Activated T-helper 1 cell treated with Interleukin-2 at 50 U/mL for 16 hours (primary cell): ENCODE measurements at places on chromosomes 1 and 21.

DNA sequence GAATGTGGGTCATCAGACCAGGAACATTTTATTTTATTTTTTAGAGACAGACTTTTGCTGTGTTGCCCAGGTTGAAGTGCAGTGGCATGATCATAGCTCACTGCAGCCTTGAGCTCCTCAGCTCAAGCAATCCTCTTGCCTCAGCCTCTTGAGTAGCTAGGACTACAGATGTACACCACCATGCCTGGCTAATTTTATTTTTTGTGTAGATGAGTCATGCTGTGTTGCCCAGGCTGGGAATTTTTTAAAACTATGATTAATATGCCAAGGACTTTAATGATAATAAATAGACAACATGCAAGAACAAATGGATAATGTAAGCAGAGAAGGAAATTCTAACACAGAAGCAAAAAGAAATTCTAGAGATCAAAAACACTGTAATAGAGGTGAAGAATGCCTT lies 142.4 kb downstream of the AK5 start:
- no peak for DNase-seq

DNA sequence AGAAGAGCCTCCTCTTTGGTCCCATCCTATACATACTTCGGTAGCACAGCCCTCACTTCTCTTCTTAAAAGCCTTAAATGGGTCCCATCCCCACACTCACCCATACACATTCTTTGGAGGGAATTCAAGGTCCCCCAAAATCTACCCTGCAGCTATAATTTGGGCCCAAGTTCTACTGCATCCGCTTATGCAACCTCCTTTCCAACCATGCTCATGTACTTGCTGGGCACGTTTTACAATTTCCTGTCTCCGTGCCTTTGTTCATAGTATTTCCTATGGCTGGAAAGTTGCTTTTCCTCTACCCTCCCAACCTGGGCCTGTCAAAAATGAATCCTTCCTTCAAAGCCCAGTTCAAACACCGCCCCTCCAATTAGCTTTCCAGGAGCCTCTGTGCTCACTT lies 99.7 kb downstream of the SLC45A1 start:
- no peak for DNase-seq

- DNase-seq: no peak
Observed at GRCh38 chr1:9782897-9783296, 40.9 kb downstream of the CLSTN1 start.

DNA sequence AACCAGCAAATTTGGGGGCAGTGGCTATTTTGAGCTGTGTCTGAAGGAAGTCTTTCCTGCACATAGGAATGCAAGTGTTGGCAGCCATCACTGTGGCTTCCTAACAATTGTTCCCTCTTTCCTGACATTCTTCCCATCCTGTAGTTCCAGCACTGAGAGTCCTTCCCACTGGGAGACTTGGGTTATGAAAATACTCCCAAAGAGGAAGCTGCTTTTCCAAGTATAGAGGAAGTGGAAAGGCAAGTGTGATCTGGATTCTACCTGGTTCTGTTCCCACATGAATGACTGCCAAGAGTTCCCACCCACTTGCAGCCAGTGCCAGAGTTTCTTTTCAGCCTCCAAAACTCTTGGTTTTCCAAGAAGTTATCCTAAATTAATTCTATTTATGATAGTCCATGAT lies 98.5 kb upstream of the CD53 start:
- no peak for DNase-seq

DNA sequence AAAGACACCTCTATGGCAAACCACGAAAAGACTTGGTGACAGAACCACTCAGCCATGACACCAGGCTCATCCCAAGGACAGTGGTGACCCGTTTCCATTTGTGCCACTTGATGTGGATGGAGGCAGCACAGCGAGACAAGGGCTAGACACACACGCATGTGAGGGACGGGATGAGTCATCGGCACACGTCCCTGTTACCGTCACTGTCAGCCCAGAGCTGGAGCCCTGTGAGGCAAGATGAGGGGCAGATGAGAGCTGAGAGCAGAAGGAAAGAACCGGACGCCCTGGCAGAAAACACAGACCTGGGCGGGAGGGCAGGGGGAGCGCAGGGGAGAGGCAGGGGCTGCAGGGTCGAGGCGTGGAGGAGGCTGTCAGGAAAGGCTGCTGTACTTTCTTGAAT lies 57.8 kb downstream of the SIK1 start:
- no peak for DNase-seq

DNA sequence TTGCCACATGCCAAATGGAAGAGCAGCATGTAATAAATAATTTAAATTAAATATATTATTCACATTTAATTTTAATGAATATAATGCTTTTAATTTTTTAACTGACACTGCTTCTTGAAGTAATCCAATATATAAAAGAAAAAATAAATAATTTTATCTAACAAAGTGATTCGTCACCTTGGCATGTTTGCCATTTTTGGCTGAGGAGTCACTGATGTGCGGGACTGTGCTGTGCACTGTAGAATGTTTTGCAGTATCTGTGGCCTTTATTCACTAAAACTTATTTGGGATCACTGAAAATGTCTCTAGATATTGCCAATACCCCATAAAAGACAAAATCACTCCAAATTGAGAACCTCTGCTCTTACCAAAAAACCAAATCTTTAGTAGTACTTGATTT lies 807.8 kb downstream of the BRINP3 start:
- DNase-seq: no peak

DNA sequence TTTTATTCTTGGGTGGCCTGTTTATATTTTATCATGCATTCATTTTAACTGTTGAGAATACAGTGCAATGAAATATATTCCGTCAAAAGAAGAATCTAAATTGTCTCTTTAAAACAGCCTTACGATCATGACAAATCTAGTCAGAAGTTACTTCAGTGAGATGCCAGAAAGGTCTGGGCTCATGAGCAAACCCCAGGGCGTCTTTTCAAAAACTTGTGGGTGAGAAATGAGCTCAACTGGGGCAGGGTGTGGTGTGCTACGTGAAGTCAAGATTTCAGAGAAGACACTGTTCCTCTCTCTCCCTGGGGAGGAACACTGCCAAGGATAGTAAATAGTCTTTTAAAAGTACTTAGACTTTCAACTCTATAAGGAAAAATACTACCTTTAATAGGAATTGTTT lies 13.4 kb upstream of the UAP1 start:
- no peak for DNase-seq

DNA sequence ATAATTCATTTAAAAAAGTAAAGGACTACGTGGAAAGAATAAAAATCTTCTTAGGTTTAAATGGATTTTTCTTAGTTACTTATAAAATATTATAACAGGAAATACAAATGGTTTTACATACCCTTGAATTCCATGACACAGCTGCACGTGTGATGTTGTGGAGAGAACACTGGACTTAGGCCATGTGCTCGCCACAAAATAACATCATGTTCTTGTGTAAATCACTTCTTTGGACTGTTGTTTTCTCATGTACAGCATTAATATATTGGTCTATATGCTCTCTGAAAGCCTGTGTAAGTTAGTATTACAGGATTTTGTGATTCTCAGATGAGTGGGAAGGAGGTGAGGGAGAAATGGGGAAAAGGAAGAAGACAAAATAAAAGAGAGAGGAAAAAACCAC lies 228.2 kb downstream of the DNM3 start:
- no peak for DNase-seq

DNA sequence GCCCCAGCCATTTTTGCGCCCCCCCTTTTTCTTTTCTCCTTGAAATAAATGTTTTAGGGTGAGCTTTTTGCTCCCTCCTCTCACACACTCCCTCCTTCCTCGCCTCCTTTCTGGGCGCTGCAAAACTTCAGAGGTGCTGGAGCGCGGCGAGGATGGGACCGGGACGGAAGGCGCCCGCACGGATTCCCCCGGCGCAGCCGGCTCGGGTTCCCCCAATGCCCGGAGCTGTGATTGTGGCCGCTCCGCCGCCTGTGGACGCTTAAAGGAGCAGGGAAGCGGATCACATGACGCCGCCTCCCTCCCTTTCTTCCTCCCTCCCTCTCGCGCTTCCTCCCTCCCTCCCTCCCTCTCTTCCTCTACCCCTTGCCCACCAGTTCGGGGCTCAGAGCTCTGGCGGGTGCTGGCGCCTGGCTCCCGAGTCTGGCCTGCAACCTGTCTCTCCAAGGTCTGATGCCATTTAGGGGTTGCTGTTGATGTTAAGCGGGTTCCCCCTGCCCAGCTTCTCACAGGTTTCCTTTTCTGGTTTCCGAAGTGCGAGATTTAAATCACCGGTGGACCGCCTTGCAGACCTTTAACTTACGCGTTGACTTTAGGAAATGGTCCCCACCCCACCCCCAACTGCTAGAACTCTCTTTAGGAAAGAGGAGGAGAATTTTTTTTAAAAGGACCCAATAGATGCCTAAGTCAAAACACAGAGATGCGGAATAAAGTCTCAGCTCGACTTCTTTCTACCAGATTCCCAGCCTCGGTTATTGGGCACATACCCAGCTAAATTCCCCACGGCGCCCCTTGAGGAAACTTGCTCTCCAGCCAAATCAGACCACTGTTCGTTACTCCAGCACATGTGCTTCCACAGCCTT lies at the start of gene WLS:
TSS of gene WLS (minus strand) at position 235 of the 860 bp plus-strand sequence. CDS start at position 11, 224 bp downstream.
- no peak for DNase-seq
